Dermis microvascular lymphatic vessel endothelial cell (primary cell): ENCODE measurements at places on chromosomes 1 and 21. TPM values are rescaled to one million over a fixed set of nuclear protein-coding genes. Genes with fewer than 3 reads are reported as not detected.

- DNase-seq = no peak
These were observed 1.5 kb downstream of the FCRL4 start for GRCh38 chr1:157596384-157596783.

Gene FRRS1
- total RNA-seq = 0.38 and 1.4 TPM in 2 replicates

GRCh38 chr21:26743524-26743923, 101.7 kb downstream of the ADAMTS1 start:
- no peak for DNase-seq

- no peak for DNase-seq
These were observed at the start of gene SLC6A9 for GRCh38 chr1:44031252-44032169. Gene SLC6A9 (minus strand): TSS chr1:44031462. CDS start chr1:44024277, 7,185 bp downstream.

- DNase-seq = no peak
These were observed 33.3 kb upstream of the SUCO start for GRCh38 chr1:172499636-172500141.

Gene CAMSAP2
- 22.9 and 29.2 TPM in 2 replicates for total RNA-seq

Gene BATF3
- total RNA-seq = 0.64 and 1.4 TPM in 2 replicates

DNA sequence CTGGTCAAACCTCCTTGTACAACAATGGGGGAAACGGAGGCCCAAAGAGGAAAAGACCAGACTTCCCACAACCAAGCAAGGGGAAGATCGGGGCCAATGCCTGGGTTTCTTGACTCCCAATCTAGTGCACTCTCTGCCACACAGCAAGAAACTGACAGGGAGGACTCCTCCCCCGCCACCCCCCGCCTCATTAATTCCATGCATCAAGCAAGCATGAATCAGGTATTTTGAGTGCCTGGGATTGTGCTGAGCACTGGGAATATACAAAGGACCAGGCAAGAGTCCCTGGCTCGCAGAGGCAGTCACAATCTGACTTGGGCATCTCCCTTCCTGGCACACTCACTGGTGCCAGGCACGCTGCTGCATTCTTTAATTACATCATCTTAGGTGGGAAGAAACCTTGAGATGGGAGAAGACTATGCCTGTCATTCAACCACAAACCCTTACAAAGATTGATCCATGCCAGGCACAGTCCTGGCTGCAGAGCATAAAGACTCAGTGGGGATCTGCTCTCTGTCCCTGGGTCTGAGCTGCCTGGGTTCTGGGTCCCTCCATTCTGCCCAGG, 4.4 kb upstream of the KCNC4 start:
- DNase-seq = no peak

GRCh38 chr21:42534421-42535378, 21.0 kb downstream of the SLC37A1 start:
- no peak for DNase-seq

Gene MARK1
- 1.4 and 2.4 TPM in 2 replicates for total RNA-seq
